ENCODE measurements at places on chromosomes 11 and 22.

- no peak for DNase-seq
Measured at GRCh38 chr22:36544107-36544620, 15.2 kb upstream of the EIF3D start.

DNA sequence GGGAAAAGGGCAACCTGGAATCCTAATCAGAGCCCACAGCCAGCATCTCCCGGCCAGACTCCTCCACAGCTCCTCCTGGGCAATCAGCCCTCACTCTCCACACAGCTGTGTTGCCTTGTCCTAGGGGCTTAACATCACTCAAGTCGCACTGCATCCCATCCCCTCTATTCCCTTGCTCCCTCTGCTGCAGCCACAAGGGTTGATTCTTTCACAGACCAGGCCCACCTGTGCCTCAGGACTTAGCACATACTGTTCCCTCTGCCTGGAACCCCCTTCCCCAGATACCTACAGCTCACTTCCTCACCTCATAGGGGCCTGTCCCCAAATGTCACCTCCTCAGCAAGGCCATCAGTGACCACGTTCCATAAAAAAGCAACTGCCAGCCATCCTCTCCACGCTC lies 18.4 kb downstream of the SPATA19 start:
- DNase-seq, result no peak

- no peak for DNase-seq
Measured at GRCh38 chr11:66539870-66540213, 6.0 kb downstream of the ZDHHC24 start.

DNA sequence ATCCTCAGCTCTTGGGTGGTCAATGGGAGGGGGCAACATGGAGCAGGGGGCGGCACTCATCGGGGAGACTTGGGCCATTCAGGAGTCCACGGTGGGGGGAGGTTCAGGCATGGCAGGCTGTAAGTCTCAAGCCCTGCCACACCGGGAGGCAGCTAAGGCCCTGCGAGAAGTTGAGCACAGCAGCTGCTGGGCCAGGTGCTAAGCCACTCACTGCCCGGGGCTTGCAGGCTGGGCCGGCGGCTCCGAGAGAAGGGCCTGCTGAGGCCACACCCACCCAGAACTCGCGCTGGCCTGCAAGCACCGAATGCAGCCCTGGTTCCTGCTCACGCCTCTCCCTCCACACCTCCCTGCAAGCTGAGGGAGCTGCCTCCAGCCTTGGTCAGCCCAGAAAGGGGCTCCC lies 131.4 kb downstream of the OR4C45 start:
- no peak for DNase-seq

GRCh38 chr11:65844231-65844872 lies 10.6 kb downstream of the SNX32 start:
- DNase-seq, result no peak

DNA sequence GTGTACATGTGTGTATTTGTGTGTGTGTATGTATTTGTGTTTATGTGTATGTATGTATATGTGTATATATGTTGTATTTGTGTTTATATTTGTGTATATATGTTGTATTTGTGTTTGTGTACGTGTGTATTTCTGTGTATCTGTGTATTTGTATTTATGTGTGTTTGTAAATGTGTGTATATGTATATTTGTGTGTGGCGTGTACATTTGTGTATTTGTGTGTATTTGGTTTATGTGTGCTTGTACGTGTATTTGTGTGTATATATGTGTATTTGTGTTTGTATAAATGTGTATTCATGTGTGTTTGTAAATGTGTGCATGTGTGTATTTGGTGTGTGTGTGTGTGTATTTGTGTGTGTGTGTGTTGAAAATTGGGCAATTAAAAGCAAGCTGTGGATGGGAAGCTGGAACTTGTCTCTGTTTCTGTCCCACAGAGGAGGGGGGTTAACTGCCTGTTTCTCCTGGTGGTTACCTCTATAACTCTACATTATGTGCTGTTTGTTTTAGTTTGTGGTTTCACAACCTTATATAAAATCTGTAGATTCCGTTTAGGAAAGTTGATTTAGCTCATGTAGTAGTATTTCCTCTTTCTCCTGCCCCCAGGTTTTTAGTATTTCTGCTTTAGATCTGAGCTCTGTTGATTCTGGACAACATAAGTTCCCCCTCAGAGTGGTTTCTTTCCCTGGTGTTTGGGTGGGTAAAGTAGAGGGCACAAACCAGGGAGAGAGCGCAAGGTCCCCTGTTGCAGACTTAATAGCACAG lies 28.9 kb downstream of the AP2A2 start:
- DNase-seq, result no peak

DNA sequence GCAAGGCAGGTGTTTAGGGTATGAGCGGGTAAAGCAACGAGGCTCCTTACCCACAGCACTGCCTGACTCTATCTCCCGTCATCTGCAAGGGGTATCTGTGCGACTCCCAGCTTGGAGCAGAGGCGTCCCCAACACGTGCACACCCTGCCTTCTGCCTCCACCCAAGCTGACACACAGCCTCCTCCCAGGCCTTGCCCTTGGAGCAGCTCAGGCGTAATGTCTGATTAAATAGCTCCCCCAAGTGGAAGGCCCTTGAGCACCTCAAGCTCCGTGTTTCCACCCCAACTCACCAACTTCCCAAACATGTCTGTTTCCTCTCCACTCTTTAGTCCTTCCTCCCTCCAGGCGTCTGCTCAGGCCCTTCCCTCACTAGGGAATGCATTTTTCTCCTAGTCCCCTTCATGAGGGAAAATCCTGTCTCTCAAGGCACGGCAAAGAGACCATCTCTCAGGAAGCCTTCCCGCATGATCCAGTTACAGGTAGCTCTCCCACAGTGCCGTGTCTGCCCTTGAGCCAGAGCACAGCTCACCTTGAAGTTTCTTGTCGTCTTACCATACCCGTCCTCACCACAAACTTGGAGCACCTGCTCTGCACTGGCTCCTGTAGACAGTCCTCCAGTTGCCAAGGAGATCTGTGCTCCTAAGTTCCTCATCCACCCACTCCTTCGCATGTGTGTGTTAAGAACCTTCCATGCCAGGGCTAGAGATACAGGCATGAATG lies 15.8 kb downstream of the CYB5R2 start:
- no peak for DNase-seq

DNA sequence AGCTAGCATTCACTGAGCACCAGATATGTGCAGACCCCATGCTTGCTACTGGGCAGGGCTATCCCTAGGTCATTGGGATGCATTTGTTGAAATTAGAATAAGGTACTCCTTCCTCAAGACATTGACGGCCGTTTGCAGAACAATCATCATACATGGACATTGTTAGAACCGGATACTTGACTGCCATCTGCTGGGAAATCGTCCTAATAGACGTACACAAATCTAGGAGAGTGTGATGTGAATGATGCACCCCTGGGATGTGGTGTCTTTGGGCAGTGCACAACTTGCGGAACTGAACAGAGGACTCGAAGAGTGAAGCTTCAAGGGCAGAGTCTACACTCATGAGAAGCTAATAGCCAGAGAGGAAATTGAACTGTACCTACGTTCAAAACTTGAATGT lies 35.9 kb downstream of the MYO18B start:
- no peak for DNase-seq

DNA sequence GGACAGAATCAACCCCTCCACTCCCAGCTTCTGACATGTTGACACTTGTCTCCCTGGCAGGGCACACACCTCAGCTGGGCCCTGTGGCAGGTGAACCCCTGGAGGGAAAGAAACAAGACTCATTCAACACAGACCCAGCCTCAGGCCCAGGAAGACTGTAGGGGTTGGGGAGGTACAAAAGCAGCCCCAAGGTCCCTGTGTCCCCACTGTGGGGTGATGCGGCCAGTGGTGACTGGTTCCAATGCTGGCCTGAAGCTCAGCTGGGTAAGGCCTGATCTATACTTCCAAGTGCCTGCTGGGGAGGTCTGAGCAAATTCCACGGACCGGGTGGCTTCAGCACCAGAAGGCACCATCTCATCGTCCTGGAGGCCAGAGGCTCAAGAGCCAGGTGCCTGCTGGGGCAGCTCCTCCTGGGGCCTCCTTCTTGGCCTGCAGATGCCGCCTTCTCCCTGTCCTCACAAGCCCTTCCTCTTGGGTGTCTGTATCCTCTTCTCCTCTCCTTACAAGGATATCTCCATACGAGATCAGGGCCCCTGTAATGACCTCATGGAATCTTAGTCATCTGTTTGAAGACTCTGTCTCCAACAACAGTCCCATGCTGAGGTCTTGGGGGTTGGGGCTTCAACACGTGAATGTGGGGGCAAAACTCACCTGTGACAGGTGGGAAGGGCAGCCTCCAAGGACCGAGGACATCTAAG lies 1492.1 kb downstream of the BRD1 start:
- DNase-seq, result no peak
